T-helper 9 cell (primary cell): ENCODE measurements at places on chromosomes 12 and 14.
A peak's percentile ranks its signal among the peaks of the same experiment; 100 is the strongest.

DNA sequence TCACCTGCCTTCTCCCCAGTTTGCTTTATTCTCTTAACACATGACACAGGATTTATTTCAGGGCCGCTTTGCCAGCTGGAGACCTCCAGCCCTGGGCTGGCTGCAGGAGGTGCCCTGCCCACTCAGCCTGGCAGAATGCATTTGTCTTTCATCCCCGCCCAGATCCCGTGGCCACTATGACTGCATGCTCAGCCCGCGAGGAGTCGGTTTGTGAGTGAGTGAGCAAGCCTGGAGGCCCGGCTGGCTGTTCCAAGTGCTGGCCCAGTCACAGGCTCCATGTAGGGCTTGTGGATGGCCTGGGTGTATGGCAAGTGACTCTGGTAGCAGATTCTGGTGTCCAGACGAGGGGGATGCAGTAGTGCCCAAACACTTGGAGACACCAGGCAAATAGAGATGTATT is 2.1 kb downstream of the TDP1 start:
- DNase-seq: no peak

DNA sequence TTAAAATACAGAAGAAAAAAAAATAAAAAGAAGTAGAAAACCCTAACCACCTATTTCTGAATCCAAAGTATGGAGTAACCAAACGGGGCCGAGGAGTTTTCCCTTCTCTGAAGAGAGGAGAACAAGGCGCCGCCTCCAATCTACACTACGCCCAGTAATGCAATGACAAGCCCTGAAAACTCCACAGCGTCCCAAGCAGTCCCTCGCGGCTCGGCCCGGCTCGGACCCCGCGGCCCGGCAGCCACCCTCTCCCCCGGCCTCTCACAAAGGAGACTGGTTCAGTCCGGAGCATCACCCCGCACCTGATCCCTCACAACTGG is 371 bp downstream of the CHD8 start:
- peak; percentile 8 for DNase-seq

- no peak for DNase-seq
Observed at GRCh38 chr14:79325071-79325470, 886.2 kb downstream of the DIO2 start.

- DNase-seq: no peak
Observed at GRCh38 chr12:122743895-122744525, 8.6 kb upstream of the DENR start.

GRCh38 chr12:62519043-62519442 is 52.4 kb downstream of the MON2 start:
- DNase-seq: no peak

- DNase-seq: no peak
Observed at GRCh38 chr12:98838231-98838647, 193.1 kb downstream of the APAF1 start.

GRCh38 chr14:56119201-56119981 is 1.2 kb downstream of the PELI2 start:
- no peak for DNase-seq
